ENCODE measurements at places on chromosomes 1 and 21.

DNA sequence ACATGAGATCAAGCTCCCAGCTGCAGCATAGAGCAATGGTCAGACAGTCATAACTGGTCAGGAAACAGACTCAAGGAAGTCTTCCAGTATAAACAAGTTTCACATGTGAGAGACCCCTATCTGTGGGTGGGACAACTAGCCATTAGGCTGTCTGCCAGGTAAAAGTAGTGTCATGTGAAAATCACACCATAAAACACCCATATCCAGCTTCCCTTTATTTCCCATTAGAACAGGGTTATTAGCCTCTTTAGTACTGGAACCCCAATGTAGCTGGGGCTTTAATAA is 426.7 kb downstream of the KCNT2 start:
- DNase-seq: no peak

DNA sequence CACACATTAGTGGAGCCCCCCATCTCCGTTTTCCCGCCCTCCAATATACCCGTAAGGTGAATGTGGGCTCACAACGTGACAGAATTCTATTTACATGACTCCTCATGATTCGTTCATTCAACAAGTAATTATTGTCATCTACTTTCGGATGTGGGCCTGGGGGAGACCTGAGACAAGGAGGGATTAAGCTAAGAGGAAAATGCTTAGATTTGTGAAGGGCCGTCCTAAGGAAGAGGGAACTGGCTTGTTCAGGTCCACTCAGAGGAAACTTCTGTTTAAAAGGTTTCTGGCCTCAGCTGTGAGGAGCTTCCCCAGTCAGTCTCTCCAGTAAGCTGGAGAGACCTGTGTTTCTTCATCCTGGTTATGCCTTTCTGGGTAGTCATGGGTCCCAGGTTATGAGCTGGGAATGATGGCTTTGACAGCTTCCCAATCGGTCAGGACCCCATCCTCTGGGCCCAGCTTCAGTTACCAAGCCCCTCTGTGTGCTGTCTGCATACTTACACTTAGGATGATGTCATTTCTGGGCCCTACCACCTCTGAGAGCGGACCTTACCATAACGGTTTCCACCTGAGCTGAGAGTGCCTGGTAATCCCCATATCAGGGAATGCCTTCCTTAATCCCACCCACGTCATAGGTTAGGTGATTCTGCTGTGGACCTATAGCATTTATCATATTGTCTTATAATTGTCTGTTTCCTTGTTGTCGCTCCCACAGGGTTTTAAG is 687 bp upstream of the ERI3 start:
- DNase-seq: no peak

DNA sequence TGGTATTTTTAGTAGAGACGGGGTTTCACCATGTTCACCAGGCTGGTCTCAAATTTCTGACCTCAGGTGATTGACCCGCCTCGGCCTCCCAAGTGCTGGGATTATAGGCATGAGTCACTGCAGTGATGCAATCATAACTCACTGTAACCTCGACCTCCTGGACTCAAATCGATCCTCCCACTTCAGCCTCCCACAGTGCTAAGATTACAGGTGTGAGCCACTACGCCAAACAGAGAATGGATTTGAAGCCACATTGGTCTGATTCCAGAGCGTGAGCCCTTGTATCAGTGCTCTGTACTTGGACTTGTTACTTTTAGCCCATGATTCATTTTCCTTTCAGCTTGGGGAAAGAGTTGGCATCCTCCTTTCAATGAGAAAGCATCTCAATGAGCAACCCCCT is 14.9 kb upstream of the ZNF683 start:
- DNase-seq: no peak

DNA sequence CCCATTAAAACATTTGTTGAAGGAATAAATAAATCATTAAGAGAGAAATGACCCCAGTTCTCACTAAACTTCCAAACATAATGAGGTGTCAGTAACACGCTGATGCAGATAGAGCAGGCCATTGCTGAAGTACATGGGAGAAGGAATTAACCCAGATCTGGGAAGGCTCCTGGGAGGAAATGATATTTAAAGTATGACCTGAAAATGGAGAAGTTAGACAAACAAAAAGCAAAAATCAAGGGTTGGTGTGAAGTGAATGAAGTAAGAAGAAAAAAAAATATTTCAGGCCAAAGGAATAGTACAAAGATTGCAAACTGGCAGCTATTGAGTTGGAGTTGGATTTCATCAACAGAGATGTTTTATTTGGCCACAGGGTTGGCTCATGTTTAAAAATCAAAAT is 71.4 kb downstream of the RGS2 start:
- DNase-seq: no peak

Data from MM.1S (cell line).